ENCODE measurements at places on chromosomes 2 and 18. TPM values are rescaled to one million over a fixed set of nuclear protein-coding genes. Genes with fewer than 3 reads are reported as not detected.

GPR55 gene
- 0.12 TPM for polyA plus RNA-seq

CD8A gene
- 1.6 TPM for polyA plus RNA-seq

HRH4 gene
- polyA plus RNA-seq = not detected

OSR1 gene
- 10.3 TPM for polyA plus RNA-seq

SFTPB gene
- polyA plus RNA-seq = not detected

SP9 gene
- 0.88 TPM for polyA plus RNA-seq

REG3G gene
- polyA plus RNA-seq = not detected

IL18R1 gene
- 0.46 TPM for polyA plus RNA-seq

CCDC68 gene
- polyA plus RNA-seq = 18.0 TPM

CLASP1 gene
- polyA plus RNA-seq = 69.7 TPM

ALLC gene
- polyA plus RNA-seq = not detected

RAPH1 gene
- polyA plus RNA-seq = 39.7 TPM

HOXD13 gene
- polyA plus RNA-seq = not detected

FAM228A gene
- not detected for polyA plus RNA-seq

ADGRF3 gene
- polyA plus RNA-seq = 0.26 TPM

THADA gene
- polyA plus RNA-seq = 22.3 TPM

TET3 gene
- 7.8 TPM for polyA plus RNA-seq

MPP4 gene
- polyA plus RNA-seq = not detected

C2orf78 gene
- polyA plus RNA-seq = not detected

MALL gene
- polyA plus RNA-seq = 15.8 TPM

KIF5C gene
- not detected for polyA plus RNA-seq

SP140L gene
- polyA plus RNA-seq = 7.1 TPM

FAM124B gene
- polyA plus RNA-seq = not detected

SCN3A gene
- 3.6 TPM for polyA plus RNA-seq

SMYD5 gene
- 32.8 TPM for polyA plus RNA-seq

NRBP1 gene
- 127 TPM for polyA plus RNA-seq

PSTPIP2 gene
- polyA plus RNA-seq = 2.3 TPM

SULT1C2 gene
- polyA plus RNA-seq = 2.3 TPM

DAW1 gene
- 0.08 TPM for polyA plus RNA-seq

ST6GAL2 gene
- polyA plus RNA-seq = 3.3 TPM

DHRS9 gene
- polyA plus RNA-seq = 0.93 TPM

ANKRD62 gene
- 0.06 TPM for polyA plus RNA-seq

NETO1 gene
- polyA plus RNA-seq = not detected

DUSP28 gene
- 13.3 TPM for polyA plus RNA-seq

PTPN4 gene
- 19.6 TPM for polyA plus RNA-seq

TANK gene
- polyA plus RNA-seq = 29.7 TPM

SAG gene
- 0.07 TPM for polyA plus RNA-seq

MAB21L4 gene
- polyA plus RNA-seq = 0.19 TPM

GALNT14 gene
- polyA plus RNA-seq = 2.1 TPM

SETBP1 gene
- polyA plus RNA-seq = 11.4 TPM

ARL4C gene
- polyA plus RNA-seq = 6.0 TPM

DUSP11 gene
- 23.7 TPM for polyA plus RNA-seq

CTNNA2 gene
- 0.88 TPM for polyA plus RNA-seq

PLEK gene
- 4.1 TPM for polyA plus RNA-seq

UPP2 gene
- not detected for polyA plus RNA-seq

TUBA3E gene
- polyA plus RNA-seq = not detected

ABHD1 gene
- 0.29 TPM for polyA plus RNA-seq

KRTCAP3 gene
- 4.6 TPM for polyA plus RNA-seq

IL18RAP gene
- polyA plus RNA-seq = 0.32 TPM

COL3A1 gene
- 7,336 TPM for polyA plus RNA-seq

TNFAIP6 gene
- polyA plus RNA-seq = 19.2 TPM

NT5C1B gene
- 0.31 TPM for polyA plus RNA-seq

CCDC121 gene
- polyA plus RNA-seq = 7.2 TPM

IL36G gene
- polyA plus RNA-seq = not detected
